ENCODE measurements at places on chromosomes 4 and X. TPM values are rescaled to one million over a fixed set of nuclear protein-coding genes. Genes with fewer than 3 reads are reported as not detected.

GRCh38 chr4:5757536-5757935 is 46.5 kb downstream of the EVC start:
- DNase-seq, result no peak

Gene GPRASP3
- polyA plus RNA-seq, result 8.8 TPM

Gene GPC3
- 408 TPM for polyA plus RNA-seq

Gene PPEF2
- not detected for polyA plus RNA-seq

DNA sequence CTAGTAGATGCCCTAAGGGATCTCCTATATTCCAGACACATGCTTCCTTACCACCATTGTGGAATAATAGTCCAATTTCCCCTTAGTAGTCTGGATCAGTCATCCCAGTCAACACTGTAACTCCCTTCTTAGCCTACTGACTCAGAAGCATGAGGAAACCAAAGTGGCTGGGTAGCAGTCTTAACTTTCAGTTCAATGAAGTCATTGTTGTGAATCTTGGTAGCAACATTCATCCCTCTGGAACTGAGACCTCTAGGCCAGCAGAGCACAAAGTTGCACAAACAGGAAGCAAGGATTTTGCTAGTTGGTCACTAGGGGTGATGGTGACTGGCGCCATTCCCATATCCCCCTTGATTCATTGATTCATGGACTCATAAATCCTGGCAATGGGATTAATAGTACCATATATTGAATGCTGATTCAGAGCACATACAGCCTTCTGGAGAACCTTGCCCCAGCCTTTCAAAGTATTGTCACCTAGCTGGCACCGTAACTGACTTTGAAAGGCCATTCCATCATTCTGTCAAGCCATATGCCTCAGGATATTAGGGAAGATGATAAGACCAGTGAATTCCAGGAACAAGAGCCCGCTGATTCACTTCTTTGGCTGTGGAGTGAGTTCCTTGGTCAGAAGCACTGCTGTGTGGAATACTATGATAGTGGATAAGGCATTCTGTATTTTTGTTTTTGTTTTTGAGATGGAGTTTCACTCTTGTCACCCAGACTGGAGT is 19.7 kb upstream of the GPAT3 start:
- no peak for DNase-seq

GRCh38 chr4:152909901-152910300 is 26.2 kb upstream of the FHDC1 start:
- no peak for DNase-seq

Gene CXCL11
- not detected for polyA plus RNA-seq

DNA sequence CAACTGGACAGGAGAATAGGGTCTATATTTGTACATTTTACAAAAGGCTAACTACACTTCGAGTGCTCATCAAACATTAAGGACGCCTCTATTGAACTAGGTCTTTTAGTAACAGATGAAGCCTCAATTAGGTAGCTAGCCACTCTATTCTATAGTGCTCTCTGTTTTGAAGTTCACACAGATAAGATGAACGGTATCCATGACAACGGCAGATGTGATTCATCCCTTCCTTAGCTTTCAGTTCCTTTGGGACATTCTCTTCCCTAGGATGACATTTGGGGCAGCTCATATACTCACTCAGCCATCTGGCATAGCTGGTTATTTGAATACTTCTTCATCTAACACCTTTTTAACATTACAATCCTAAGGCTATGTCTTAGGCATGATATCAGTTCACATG is 62.4 kb upstream of the WDFY3 start:
- DNase-seq, result peak; percentile 5

DNA sequence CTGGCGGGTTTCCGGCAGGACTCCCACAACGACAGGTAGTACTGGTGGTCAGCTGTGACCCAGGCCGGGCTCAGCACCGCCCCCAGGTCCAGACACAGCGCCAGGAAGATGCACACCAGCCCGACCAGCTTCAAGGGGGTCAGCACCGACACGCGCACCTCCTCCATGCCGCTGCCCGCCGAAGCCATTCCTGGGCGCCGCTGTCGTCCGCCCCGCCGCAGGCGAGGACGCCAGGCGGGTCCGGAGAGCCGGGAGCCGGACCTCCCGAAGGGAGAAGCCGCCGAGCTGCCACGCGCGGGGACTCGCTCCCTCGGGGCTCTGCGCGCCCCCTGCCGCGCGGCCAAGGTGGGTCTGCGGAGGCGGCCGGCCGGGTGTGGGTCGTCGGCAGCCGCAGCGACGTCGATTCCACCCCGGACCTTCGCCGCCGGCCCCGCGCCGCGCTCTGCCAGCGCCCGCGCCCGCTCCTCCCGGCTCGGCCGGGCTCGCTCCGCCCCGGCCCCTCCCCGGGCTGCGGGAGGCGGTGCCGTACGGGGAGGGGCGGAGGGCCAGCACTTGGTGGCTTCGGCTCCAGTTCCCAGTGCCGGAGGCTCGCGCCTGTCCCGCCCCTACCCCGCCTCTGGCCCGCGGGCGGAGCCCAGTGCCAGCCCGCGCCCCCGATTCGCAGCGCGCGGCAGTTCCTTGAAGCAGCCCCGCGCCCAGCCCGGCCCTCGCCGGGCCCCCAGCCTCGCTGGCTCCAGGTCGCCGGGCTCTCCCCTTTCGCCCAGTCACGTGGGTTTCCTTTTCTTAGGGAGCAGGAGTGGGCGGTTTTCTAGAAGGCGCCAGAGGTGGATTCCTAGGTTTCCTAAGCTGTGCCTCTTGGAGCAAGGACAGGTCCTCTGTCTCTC is at the start of gene TMEM47:
TMEM47 (minus strand) TSS at position 444 of the 884 bp plus-strand sequence; CDS start at position 188, 256 bp downstream.
- peak; percentile 88 for DNase-seq

- DNase-seq, result peak; percentile 17
Observed at GRCh38 chrX:135112096-135112729, 8.1 kb downstream of the ETDB start.

DNA sequence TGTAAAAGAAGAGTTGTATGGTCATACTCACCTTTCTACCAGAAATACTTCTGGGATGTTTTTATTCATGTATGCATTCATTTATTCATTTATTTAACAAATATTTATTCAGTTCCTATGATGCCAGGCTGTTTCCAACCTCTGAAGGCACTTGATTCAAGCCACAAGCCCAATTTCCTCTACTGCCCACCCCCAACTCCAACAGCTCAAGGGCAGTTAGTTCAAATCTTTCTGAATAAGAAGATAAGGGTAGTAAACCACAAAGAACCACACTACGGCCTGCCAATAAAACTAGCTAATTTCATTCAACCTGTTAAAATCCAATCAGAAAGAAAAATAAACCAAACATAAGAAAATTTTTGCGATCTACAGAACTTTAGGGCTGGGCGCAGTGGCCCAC is 31.2 kb downstream of the LRBA start:
- no peak for DNase-seq

- peak; percentile 72 for DNase-seq
Observed at GRCh38 chr4:28287831-28288233, 1427.2 kb downstream of the STIM2 start.

GRCh38 chrX:133995759-133996158 is 10.4 kb upstream of the GPC3 start:
- DNase-seq, result no peak

Gene SOWAHD
- 0.80 TPM for polyA plus RNA-seq

Gene TKTL2
- polyA plus RNA-seq, result not detected

GRCh38 chrX:105823092-105823455 is 735 bp downstream of the NRK start:
- DNase-seq, result peak; percentile 58

- no peak for DNase-seq
Observed at GRCh38 chr4:55442541-55442940, 46.8 kb downstream of the TMEM165 start.

Gene PWWP3B
- polyA plus RNA-seq, result 18.2 TPM

DNA sequence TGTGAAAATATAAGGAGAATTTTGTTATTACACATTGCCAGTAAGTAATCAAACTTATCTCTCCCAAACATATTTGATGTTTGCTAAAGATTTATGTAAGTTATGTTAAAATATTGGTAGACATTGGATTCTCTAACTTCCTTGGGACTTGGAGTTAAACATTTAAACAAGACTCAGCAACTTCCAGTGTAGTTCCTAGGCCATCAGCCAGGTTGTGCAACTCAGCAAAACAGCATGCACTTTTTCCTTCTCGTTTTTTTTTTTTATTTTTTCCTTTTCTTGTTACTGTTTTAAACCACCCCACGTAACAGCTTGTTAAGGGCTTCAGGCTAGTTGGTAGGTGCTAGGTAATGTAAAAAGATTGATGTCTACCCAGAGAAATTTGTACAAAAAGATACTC is 510.4 kb downstream of the ANKRD50 start:
- peak; percentile 88 for DNase-seq

Gene TRAM1L1
- 6.1 TPM for polyA plus RNA-seq

- no peak for DNase-seq
Observed at GRCh38 chrX:42943051-42943974, 165.3 kb upstream of the PPP1R2C start.

DNA sequence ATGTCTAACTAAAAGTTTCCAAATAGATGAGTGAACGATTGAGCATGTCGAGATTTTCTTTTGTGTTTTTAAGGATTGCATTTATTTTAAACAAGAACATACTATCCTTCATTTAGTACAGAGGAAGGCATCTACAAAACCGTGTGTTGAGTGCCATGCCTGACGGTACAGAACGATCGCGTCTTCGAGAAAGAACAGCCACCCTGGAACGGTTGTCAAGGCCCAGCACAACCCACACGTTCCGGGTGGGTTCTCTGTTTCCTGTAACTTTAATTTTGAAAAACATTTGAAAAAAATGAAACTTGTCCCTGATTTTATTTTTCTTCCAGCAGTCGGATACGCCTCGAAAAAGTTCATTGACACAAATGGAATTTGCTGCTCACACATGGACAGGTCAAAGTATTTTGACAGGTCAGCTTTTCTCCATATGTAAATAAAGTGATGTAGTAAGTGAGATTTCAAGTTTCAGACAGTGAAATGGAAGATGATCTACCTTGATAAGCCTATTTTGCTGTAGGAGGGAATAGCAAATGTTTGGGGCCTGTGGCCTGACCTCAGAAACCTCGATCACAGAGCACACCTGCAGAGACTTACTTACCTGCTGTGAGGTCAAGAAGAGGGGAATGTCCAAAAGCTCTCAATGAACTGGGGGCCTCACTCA is 24.4 kb upstream of the CYP4V2 start:
- no peak for DNase-seq

DNA sequence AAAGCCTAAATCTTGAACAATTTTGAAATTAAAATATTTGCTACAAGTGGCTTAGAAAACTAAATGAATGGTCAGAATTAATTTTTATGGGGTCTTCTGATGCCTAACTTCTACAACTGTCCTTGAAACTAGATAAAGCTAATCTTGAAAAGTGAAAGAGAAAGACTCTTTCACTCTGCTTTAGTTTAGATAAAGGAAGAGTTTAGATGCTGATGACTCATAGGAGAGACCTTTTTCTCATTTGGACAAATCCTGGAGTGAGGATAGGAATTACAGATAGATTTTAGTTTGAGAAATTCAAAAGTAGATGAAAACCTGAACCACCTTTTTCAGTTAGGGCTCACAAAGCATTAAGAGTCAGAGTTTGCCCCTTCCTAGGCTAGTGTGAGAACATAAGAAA is 342.3 kb upstream of the GRID2 start:
- no peak for DNase-seq

DNA sequence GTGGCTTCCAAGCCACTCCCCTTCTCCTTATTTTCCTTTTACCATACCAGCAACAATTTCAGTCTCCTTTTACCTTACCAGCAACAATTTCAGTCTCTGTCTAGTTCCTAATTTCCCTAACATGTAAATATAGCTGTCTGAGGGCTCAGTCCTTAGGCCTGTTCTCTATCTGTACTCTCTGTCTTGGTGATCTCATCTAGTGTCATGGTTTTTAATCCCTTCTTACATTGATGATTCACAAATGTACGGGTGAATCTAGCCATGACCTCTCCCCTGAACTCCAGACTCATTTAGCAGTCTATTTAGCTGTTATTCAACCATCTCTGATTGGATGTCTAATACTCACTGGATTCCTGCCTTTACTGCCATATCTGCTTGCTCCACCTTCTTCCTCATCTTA is 7.2 kb downstream of the IL15 start:
- DNase-seq, result no peak

Gene TMPRSS11A
- not detected for polyA plus RNA-seq

Gene SRPX2
- 36.0 TPM for polyA plus RNA-seq

Gene ETNPPL
- polyA plus RNA-seq, result 0.37 TPM

- no peak for DNase-seq
Observed at GRCh38 chr4:140054861-140055260, 99.1 kb downstream of the MAML3 start.

Measured in muscle of leg (tissue), 16 donors.